ENCODE measurements at places on chromosomes 6 and 20.
A peak's percentile ranks its signal among the peaks of the same experiment; 100 is the strongest.

- peak; percentile 56 for DNase-seq
Measured at GRCh38 chr6:136607932-136608772, 57.9 kb upstream of the MAP7 start.

GRCh38 chr6:39714802-39715201, 10.4 kb downstream of the KIF6 start:
- no peak for DNase-seq

GRCh38 chr20:58428364-58428763, 39.3 kb downstream of the VAPB start:
- DNase-seq, result no peak

GRCh38 chr20:59820204-59821041, 113.0 kb downstream of the SYCP2 start:
- DNase-seq, result no peak

GRCh38 chr6:169752074-169752623, 727 bp downstream of the ERMARD start:
- no peak for DNase-seq

- no peak for DNase-seq
Measured at GRCh38 chr20:51553897-51554486, 11.5 kb upstream of the NFATC2 start.

DNA sequence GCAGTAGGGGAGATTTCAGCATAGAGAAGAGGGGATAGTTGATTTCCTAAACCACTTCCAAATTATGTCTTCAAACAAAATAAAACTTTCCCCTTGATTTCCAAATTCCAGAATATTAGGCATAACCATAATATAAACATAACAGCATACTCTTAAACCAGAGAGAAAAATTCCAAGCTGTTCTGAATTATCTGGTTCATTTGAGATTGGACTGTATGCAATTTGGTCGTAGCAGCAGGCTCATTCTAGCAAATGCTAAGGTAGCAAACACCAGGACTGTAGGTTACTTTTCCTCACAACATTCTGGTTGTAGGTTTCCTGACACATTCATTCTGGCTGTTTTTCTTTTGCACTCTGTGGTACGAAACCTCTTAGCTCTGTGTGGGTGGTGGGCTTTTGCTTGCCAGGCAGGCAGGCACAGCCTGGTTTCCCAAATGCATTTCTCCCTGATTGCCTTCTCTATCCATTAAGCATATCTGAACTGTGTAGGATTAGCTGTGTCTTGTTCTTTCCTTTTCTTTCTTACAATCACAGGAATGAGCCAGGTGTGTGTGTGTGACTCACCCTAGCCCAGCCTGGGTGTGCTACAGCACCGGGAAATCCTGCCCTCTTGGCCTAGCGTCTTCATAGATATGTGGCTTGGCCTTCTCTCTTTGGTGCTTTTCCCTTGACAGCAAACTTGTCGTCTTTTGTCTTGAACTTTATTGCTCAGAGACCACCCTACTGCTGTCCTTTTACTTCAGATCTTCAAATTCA, 77.1 kb downstream of the JARID2 start:
- no peak for DNase-seq

DNA sequence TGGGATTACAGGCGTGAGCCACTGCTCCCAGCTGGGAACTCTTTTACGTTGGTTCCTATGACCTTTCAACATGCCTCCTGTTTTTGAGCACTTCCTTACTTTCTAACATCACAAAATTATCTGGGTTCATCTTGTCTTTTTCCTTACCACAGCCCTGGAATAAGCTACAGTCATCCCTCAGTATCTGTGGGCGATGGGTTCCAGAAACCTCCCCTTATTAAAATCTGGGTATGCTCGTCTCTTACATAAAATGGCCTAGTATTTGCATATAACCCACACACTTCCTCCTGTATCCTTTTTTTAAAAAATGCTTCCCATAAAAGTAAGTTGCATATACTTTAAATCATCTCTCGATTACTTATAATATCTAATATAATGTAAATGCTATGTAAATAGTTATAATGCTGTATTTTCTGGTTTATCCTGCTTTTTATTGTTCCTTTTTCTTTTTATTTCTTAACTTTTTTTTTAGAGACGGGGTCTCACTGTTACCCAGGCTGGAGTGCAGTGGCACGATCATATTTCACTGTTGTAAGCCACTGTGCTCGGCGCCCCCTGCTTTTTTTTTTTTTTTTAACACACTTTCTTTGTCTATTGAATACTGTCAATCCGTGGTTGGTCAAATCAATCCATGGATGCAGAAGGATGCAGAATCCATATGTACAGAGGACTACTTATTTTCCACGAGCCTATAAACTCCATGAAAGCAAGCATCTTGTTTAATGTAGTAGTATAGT, 9.2 kb downstream of the RPF2 start:
- no peak for DNase-seq

DNA sequence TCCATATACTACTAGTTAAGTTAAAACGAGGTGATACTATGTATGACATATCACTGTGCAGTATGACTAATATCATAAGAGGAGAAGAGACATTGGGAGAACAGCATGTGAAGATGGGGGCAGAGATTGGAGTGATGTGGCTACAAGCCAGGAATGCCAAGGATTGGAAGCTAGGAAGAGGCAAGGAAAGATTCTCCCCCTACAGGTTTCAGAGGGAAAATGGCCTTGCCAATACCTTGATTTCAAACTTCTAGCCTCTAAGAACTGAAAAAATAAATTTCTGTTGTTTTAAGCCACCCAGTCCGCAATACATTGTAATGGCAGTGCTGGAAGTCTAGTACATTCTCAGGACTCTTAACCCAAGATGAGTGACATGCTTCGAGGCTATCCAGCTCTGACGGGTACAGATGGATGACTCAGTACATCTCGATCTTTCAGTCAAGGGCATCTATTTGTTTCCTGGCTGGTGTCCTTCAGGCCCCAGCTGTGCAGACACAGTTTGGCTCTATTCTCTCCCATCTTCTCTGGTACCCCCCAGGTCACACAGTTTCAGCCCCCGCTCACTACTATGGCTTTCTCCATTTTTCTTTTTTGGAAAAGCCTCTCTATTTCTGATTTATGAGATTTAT, 55.5 kb upstream of the THEMIS start:
- no peak for DNase-seq

GRCh38 chr20:13220194-13220903, 725 bp upstream of the ISM1 start:
- DNase-seq, result no peak

GRCh38 chr20:22492497-22492896, 91.9 kb downstream of the FOXA2 start:
- DNase-seq, result no peak

DNA sequence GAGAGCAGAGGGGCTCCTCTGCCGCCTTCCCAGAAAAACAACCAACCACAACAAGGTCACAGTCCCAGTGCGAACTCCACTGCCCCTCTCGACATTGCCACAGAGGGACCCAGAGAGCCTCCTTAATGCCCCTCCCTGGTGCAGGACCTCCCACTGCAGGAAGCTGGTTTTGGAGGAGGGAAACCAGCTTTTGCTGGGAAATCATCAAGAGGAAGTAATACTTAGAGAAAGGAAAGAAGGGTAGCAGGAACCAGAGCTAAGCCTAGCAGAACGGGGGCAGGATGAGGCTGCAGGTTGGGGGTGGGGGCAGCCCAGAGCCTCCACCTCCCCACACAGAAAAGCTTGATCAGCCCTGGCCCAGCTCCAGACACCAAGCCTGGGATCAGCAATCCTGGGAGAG, 37.7 kb upstream of the SIRPA start:
- no peak for DNase-seq

- no peak for DNase-seq
Measured at GRCh38 chr20:52751571-52751970, 220.6 kb upstream of the TSHZ2 start.

DNA sequence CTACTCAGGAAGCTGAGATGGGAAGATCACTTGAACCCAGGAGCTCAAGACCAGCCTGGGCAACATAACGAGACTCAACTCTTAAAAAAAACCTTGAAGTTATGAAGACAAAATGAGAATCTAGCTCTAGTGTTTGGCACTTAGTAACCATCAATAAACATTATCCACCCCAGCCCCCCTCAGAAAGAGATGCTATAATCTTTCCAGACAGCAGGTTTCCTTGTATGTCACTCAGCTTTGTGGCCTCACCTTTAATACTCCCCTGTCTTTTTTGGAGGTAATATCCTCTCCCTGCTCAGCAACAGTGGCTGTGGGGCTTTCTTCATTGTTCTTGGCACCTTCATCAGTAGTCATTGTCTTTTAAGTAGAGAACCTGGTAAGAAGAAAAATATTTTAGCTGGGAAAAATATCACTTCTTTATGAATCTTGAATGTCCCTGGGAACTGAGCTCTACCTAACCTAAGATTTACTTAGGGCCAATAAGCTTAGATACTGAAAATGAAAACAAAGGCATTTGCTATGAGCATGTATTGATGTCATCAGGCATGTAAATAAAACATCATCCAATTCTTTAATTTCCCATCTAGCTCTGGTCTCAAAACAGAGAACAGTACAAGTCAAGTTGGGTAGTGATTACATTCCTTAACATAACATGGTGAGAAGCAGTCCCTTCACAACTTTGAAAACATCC, 46.1 kb downstream of the FKBP5 start:
- DNase-seq, result no peak

GRCh38 chr20:33105316-33105924, 26.0 kb downstream of the BPIFB4 start:
- DNase-seq, result no peak
